HuH-7 (cell line): ENCODE measurements at places on chromosomes 6 and 20.

DNA sequence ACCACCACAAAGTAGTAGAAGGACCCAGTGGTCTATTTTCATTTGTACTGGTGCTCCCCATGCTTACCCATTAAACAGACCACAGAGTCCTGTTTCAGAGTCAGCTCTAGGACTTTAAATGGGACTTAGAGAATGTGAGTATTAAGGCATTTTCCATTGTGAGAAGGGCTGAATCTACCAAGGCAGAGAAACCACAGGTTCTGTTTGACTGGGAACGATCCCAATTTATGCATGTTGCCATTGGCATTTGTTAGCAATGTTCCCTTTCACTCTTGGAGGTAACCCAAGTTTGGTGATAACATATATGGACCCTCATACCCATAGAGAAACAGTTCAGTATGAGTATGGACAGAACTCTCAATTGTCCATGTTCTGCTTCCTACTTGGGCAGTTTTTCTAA is 672.8 kb downstream of the KIF16B start:
- no peak for DNase-seq

GRCh38 chr6:152166897-152167296 is 359.4 kb downstream of the ESR1 start:
- DNase-seq, result no peak

GRCh38 chr6:32973144-32974015 is 5.0 kb downstream of the BRD2 start:
- no peak for DNase-seq

- no peak for DNase-seq
Observed at GRCh38 chr6:25250878-25251277, 28.3 kb upstream of the CARMIL1 start.

GRCh38 chr6:88244721-88245120 is 78.6 kb upstream of the CNR1 start:
- DNase-seq, result no peak

GRCh38 chr20:8633366-8633765 is 435.5 kb upstream of the PLCB4 start:
- no peak for DNase-seq

GRCh38 chr20:46400253-46400652 is 6.2 kb downstream of the ELMO2 start:
- no peak for DNase-seq

DNA sequence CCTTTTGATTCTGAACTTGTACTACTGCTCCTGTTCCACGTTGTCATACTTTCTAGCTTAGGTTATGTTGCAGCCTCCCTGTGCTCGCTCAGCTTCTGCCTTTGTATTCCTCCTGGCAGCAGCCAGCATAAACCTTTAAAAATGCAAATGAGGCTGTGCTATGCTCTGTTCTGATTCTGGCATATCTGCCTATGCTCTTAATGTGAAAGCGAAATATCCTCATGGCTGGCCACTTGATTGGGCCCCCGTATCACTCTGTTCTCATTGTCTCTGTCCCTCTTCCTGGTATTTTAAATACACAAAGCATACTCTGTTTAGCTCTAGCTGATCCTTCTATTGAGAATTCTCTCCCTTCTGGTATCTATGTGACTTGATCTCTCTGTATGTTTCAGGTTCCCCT is 139.0 kb downstream of the JARID2 start:
- DNase-seq, result no peak

- no peak for DNase-seq
Observed at GRCh38 chr6:144469144-144469575, 184.0 kb downstream of the UTRN start.

DNA sequence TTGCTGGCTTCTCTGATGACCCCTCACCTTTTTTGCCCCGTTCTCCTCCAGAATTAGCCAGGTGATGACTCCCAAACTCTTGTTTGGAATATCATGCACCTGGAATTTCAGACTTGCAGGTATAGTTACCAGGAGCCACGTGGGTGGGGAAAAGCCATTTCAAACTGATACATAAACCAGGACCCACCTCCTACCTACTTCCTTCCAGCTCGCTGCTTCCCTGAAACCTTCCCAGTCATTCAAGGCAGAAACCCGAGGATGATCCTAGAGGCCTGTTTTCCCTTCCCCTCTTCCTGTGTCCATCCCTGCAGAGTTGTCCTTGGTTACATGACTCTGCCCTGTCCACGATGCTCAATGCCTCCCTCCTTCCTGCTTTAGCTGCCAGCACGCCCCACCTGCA is 101.9 kb downstream of the MTHFD1L start:
- no peak for DNase-seq

GRCh38 chr20:33719277-33719988 is 677 bp downstream of the PXMP4 start:
- DNase-seq, result no peak

GRCh38 chr20:19566226-19566945 is 191.7 kb upstream of the RIN2 start:
- no peak for DNase-seq

DNA sequence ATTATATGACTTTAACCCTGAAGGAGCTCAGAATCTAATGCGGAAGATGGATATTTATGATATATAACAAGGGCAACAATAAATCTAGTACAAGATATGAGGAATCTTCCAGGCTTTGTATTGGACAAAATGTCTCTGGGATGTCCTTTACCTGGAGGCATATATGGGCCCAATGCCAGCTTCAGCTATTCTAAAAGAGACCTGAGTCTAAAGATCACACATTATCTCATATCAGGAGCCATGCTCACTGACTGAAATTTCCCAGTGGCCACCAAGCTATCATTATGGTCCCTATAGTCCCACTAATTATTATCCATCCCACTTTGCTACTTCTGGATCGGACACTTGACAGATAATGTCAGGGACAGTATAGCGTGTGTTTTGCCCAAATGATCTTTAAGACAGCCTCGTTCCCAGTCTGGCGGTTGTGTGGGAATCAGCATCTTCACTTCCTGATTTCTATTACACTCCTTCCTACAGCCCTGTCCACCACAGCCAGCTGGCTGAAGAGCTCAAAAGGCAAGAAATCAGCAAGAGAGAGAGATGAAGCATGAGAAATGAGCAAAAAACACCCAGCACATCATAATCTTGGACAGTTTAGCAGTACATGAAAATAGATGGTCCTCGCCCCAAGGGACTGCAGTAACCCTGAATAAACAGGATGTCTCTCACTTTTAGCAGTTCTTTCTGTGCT is 34.9 kb downstream of the KLHL31 start:
- no peak for DNase-seq

DNA sequence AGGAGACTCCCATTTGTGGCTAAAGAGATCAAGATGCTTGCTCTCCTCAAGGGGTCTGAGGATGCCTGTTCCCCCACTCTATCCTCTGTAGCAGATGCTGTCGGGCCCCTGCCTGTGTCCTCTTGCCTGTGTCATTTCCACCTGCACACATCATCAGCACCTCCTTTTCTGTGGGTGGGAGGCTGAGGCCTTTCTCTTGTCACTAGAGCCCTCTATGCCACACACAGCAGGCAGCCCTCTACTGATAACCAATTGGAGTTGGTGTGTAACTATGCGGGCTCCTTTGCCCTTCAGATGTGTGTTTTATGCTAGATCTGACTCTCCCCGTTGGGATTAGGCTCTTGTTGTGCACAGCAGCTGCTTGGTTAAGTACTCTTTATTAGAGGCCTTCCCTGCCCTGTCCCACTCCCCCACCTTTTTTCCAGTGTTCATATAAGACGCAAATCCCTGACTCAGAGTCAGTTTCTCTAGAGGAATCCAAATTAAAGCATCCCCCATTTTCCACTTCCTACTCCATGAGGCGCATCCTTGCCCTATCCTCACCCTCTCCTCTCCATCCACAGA is 7.7 kb downstream of the TREML2 start:
- no peak for DNase-seq

DNA sequence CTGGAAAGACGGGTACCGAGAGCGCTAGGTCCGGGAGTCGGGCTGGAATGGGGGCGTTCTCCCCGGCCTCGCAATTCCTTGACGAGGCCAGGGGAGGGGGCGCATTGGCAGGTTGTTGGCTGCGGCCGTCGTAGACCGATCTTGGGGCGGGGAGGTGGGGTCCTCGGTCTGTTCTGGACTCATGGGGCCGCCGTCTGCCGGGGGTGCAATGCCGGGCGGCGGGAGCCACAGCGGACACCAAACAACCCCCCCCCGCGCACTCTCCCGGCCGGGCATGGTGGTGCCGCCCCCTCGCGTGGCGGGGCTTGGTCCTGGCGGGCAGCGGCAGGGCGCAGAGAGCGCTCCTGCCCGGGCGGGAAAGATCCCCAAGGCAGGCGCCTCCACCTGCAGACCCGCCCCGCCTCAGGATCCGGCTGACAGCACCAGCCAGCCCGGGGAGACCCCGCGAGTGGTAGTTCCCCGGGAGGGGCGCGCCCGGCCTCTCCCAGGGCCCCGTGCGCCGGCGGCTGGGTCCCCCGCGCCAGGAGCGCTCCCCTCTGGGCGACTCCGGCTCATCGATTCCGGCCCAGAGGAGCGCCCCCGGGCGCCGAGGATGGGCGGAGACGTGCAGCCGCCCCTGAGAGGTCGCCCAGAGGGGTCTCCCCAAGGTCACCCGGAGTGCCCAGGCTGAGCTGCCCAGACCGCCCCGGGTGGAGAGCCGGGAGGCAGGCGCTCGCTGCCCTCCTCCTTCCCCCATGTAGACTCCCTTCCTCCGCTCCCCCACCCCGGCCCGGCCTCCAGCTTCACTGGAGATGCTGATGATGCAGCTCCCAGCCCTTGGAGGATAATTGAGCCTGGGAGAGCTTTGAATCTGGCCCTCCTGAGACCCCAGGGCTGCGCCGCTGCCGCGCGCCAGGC is 709 bp downstream of the PPP1R16B start:
- peak; percentile 24 for DNase-seq

- no peak for DNase-seq
Observed at GRCh38 chr6:144268794-144269349, 16.3 kb upstream of the UTRN start.

GRCh38 chr20:2206957-2207769 is 88.6 kb upstream of the TGM3 start:
- peak; percentile 93 for DNase-seq

- DNase-seq, result no peak
Observed at GRCh38 chr20:47611785-47612184, 110.1 kb downstream of the NCOA3 start.

- DNase-seq, result peak; percentile 73
Observed at GRCh38 chr20:14337400-14338171, at the start of gene FLRT3. TSS of gene FLRT3 (minus strand) at chr20:14337612. CDS start at chr20:14327506, 10,106 bp downstream.

DNA sequence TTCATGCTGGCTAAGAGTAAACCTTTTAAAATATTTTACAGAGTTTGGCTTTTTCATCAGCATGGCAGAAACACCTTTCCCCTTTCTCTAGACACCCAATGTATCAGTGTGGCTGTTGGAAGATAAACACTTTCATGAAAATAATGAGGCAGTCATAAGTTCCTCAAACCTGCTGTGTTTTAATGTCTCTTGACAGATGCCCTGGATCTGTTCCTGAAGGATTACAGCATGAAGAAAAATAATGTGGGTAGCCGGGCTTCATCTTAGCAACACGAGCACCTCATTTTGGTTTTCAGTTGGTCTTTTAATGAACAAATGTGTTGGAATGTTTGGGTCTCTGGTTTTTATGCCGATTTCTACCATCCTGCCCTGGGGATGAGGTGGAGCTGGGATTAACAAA is 45.5 kb upstream of the UNC93A start:
- DNase-seq, result no peak

- no peak for DNase-seq
Observed at GRCh38 chr6:17640477-17640917, 40.4 kb downstream of the FAM8A1 start.

DNA sequence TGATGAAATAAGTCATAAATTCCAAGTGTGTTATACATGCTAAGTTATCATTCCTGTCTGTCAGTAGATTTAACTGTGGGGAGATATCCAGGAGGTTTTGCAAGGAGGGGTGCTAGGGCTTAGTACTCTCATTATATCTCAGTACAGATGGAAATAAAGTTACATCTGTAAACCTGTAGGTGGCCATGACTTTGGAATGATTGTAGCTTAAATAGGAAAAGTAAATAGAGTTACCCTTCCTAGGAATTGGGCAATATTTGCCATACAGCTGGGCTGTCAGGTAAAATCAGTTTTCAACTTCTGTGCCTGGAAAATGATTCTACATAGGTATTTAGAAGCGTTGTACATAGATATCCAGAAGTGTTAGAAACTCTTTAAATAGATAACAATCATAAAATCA is 19.8 kb upstream of the TGM3 start:
- DNase-seq, result no peak

- no peak for DNase-seq
Observed at GRCh38 chr6:6881438-6882225, 226.1 kb upstream of the RREB1 start.

DNA sequence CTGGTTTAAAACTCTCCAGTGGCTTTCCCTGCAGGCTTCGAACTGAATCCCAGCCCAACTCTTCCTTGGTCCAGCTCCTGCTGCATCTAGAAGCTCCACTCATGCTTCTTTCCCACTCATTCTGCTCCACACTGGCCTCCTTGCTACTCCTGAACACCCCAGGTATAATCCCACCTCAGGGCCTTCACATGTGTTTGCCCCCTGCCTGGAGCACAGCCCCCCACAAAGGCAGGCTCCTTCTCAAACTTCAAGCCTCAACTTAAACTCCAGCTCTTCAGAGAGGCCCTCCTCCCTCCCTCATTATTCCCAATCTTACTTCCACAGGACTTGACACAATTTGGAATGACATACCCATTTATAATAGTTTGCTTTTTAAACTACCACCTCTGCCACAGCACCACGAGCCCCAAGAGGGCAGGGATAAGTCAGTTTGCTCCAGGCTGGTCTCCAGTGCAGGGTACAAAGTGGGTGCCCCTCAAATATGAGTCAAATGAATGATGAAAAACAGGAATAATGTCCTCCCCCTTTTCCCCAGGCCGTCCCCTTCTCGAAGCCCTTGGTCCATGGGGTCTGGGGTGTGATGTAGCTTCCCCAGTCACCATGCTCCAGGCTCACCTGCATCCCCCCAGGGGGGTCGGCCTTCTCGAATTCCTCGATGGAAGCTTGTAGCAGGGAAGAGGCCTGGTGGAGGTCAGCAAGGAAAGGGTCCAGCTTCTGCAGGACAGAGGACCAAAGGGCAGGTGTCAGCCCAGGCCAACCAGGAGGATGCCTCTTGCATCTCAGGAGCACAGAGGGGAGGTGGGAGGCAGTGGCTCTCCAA is 37.4 kb downstream of the KIAA1755 start:
- no peak for DNase-seq

GRCh38 chr6:31979238-31979898 is 2.5 kb upstream of the C4A start:
- DNase-seq, result no peak

GRCh38 chr20:63745961-63746731 is 6.6 kb downstream of the SLC2A4RG start:
- peak; percentile 41 for DNase-seq

- DNase-seq, result no peak
Observed at GRCh38 chr6:136640132-136640915, 90.1 kb upstream of the MAP7 start.

DNA sequence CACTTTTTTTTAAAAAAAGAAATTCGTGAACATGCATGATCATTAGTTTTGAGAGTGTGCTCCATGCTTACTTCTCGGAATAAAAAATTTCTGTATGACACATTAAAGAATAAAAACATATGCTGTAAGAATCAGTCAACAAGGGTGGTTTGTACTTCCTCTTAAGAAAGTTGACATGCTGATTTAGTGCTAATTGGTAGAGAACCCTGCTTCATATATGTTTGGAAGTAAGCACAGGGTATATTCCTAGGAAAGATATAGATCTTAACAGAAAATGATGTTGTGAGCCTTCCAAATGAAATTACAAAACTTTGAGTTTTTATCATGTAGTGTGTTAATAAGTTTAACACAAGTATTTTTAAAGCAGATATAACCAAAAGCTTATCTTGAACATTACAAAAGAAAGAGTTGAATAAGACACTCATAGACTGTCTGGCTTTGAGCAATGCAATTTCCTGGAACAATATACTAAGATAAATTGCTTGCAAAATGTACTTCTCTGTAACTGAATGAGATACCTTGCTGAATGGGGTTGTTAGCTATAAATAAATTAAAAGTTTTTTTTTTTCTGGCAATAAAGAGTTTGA is 13.8 kb upstream of the VIP start:
- no peak for DNase-seq
